ENCODE measurements at places on chromosomes 16 and 17.
A peak's percentile ranks its signal among the peaks of the same experiment; 100 is the strongest.

- no peak for DNase-seq
Observed at GRCh38 chr16:53805113-53805512, 101.2 kb downstream of the FTO start.

- no peak for DNase-seq
Observed at GRCh38 chr16:8691728-8692127, 17.3 kb downstream of the ABAT start.

DNA sequence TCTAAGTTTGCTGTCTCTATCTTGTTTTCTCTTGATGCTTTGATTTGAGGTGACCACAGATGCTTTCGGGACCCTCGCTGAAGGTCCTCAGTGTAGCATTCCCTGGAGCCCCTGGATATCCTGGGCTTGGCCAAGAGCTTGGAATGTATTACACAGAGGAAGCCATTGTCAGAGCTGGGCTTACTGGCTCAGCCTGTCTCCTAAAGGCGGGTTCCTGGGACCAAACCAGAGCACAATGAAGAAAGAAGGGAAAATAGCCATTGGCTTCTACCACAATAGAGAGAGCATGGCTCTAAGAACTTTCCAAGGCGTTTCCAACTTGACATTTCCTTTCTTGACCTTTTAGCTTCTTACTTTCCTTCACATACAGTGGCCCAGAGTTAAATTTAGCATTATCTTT lies 229.3 kb downstream of the HS3ST3A1 start:
- no peak for DNase-seq

DNA sequence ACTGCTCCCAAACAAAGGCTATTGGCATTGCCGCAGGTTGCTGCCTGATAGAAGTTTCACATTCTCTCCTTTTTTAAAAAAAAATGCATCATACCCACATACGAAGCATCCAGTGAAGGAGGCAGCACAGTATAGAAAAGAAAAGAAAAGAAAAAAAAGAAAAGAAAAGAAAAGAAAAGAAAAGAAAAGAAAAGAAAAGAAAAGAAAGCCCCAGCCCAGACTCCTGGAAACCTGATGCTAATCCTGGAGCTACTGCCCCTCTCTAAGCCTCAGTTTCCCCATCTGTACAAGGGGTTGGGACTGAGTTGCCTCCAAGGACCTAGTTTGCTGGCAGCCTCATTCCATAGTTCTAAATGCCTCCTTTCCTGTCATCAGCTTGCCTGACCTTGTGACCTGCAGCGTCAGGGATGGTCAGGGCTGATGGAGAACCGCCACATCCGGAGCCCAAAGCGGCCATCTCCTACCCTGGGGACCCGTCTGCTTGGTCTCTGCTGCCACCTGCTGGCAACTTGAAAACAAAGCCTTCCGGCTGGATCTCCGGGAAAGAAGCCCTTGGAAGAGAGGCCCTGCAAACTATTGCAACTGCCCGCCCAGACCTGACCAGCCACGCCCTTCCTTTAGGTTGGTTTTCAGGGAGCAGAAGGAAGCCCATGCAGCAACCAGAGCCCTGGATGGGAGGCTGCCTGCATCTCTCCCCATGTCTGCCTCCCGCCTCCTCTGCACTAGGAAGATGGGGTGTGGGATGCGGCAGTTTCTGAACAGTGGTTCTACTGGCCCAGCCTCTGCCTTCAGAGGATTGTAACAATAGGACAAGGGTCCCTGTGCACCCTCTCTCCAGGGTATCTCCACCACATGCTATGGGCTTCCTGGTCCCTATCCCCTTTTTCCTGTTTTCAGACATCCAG lies 13.0 kb downstream of the AIPL1 start:
- DNase-seq = peak; percentile 40

- no peak for DNase-seq
Observed at GRCh38 chr17:46053911-46054534, 55.0 kb downstream of the STH start.

DNA sequence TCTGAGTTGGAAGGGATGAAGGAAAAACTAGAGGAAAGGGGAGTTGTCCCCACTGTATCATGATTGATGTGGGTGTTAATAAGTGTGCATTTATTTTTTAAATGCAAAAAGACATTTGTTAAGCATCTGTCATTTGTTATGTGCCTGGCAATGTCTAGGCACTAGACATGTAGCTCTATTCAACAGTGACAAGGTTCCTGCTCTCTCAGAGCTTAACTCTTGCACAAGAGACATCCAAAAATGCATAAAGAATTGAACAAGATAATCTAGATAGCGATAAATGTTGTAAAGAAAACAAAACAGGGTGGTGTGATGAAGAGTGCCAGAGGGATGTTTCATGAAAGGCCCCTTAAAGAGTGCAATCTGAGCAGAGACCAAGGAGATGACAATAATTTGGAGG lies 148.9 kb downstream of the TOX3 start:
- no peak for DNase-seq

DNA sequence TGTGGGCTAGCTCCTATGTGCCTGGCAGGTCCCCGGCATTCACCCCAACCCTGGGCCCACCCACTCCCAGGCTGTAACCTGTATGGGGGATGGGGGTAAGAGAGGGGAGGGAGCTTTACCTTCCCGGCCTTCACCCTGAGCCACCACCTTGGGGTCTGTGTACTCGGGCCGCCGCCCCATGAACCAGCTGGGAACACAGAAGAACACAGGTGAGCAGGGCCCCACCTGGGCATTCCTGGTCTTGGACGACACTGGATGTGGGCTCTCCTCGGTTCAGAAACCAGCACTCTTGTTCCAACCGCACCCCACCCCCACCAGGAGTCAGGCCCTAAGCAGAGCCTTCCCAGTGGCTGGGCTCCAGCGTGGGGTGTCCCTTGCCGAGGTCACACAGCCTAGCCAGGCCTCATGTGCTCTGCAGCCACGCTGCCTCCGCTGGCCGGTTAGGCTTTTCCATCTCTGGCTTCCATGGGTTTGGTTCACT lies 18.8 kb downstream of the B9D1 start:
- DNase-seq = no peak

- no peak for DNase-seq
Observed at GRCh38 chr16:53689636-53690035, 14.0 kb downstream of the RPGRIP1L start.

DNA sequence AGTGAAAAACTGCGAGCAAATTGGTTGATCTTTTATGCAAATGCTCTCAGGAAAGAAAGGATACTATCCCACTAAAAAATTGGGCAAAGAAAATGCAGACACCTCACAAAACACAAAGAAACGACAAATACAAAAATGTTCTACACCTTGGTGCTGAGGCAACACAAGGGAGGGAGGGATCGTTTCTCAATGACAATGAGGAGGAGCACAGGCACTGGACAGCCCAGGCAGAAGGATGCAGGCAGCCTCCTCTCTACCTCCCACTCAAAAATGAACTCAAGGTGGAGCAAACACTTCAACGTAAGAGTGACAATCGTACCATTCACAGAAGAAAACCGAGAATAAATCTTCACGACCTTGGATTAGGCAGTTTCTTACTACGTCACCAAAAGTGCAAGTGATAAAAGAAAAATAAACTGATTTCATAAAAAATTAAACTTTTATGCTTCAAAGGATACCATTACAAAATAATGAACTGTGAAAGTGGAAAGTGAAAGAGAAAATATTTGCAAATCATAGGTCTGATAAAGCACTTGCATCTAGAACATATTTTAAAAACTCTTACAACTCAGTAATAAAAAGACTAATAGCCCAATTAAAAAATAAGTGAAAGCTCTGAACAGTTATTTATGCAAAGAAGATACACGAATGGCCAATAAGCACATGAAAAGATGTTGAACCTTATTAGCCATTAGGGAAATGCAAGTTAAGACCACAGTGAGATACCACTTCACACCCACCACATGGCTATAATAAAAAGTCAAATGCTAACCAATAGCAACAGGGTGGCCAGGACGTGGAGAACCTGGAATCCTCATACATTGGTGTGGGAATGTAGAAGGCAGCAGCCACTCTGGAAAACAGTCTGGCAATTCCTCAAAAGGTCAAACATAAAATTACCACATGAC lies 80.8 kb upstream of the TRAP1 start:
- no peak for DNase-seq

DNA sequence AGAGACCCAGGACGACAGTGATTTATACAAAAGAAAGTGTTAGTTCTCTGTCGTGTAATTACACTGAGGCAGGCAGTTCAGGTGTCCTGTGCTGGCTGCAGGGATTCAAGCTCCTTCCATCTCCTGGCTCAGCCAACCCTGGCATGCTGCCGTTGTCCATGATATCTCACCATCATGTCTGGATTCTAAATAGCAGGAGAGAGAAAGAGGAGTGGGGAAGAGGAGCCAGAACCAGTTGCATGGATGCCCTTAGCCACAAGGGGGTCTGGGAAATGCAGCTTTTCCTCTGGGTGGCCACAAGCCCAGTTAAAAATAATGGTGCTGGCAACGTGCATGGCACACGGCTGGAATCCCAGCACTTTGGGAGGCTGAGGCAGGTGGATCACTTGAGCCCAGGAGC lies 9.7 kb downstream of the C16orf54 start:
- no peak for DNase-seq

GRCh38 chr17:40281663-40282062 lies 6.0 kb upstream of the CDC6 start:
- no peak for DNase-seq

DNA sequence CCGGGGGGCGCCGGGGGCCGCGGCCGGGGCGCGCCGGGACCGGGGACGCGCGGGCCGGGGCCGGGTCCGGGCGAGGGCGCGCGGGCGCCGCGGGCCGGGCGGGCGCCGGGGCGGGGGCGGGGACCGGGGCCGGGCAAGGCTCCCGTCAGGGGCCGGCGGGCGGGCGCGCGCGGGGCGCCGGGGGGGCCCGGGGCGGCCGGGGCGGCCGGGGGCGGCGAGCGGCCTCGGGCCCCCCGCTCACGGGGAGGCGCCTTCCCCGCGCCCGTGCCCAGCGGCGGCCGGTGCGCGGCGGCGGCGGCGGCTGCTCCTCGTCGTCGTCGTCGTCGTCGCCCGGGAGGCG lies 563 bp downstream of the ZCCHC14 start:
- no peak for DNase-seq

DNA sequence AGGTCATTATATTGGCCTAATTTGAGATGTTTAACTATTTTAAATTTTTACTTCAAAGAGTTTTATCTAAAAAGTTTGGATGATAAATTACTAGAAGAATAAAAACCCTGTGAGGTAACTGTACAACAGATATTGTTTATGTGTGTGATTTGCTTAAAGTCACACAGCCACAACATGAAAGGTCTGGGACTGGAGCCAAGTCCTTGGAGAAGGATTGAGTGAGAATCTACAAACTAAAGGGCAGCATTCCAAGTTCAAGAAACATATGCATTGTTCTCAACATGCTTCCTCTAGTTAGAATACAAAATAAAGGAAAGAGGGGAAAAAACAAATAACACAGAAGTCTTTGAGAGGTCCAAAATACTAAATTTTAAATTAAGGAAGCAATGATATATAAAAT lies 131.5 kb upstream of the MON1B start:
- DNase-seq = no peak

GRCh38 chr16:86670750-86671234 lies 92.4 kb downstream of the FOXL1 start:
- no peak for DNase-seq

GRCh38 chr17:74814453-74814852 lies 38.3 kb upstream of the NAT9 start:
- DNase-seq = no peak

GRCh38 chr16:81566086-81567007 lies 121.7 kb downstream of the CMIP start:
- no peak for DNase-seq

- DNase-seq = no peak
Observed at GRCh38 chr17:73589363-73589980, 54.8 kb downstream of the SDK2 start.

DNA sequence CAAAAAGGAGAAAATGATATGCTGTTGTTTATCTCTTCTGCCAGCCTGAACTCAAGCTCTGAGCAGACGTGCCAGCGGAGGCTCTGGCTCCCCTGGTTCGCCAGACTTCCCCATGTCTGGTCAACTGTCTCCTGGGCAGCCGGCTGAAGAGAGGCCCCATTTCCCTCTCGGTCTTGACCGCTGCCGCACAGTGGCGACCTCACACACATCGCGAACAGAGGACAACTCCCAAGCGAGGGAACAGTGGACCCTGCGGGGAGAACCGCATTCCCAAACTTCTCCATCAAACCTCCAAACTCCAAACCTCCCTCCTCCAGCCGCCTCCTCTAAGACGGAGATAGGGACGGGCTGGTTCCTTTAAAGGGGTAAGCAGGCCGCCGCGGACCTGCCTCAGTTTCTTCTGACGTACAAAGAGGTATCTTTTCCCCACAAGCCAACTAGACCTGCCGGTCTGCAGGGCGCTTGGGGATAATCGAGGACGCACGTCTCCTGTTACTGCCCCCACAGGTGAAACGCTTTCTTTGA lies 24.9 kb upstream of the RFFL start:
- DNase-seq = no peak

- peak; percentile 80 for DNase-seq
Observed at GRCh38 chr17:47099987-47100711, 88.9 kb downstream of the CDC27 start.

DNA sequence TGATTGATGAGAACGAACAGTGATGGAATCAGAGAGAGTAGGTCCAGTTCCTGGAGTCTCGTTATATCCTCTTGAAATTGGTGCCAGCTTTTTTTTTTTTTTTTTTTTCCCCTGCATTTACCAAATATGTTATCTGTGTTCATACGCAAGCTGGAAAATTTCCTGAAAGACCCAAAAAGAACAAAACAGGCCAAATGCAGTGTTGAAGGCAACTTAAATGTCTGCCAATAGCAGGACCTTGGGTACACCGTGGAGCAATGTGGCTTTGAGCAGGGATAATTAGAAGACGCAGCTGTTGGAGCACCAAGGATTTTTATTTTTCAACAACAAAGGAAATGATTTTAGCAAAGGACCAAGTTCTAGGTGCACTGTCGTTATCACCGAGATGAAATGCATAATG lies 105.0 kb downstream of the ABCC6 start:
- no peak for DNase-seq

DNA sequence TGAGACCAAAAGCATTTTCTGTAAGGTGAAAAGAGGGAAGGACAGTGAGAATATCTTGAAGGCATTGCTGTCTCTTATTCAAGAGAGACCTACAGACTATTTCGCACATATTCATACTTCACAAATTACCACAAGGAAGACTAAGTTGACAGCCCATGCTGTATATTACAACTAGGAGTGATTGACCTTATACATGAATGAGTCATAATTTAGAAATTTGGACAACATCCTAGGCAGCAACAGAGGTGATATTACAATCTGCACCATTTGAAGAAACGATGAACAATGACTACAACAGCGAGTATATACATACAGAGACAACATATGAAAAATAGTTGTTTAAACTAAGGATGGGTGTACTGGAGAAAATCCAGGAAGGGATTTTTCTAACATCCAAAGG lies 971.7 kb downstream of the CDH11 start:
- no peak for DNase-seq

- DNase-seq = no peak
Observed at GRCh38 chr16:54933281-54934011, 2.8 kb downstream of the IRX5 start.

GRCh38 chr17:36144014-36144413 lies 32.4 kb downstream of the TBC1D3B start:
- no peak for DNase-seq

- DNase-seq = no peak
Observed at GRCh38 chr17:11511696-11512095, 86.6 kb upstream of the DNAH9 start.

Measured in stimulated activated CD8-positive, alpha-beta memory T cell treated with anti-CD3 and anti-CD28 coated beads, Interleukin-4, amount 100 ng/mL, for 4 hours (primary cell).